ENCODE measurements at places on chromosomes 5 and 9.

- DNase-seq: no peak
Measured at GRCh38 chr9:306907-307306, 92.2 kb downstream of the DOCK8 start.

DNA sequence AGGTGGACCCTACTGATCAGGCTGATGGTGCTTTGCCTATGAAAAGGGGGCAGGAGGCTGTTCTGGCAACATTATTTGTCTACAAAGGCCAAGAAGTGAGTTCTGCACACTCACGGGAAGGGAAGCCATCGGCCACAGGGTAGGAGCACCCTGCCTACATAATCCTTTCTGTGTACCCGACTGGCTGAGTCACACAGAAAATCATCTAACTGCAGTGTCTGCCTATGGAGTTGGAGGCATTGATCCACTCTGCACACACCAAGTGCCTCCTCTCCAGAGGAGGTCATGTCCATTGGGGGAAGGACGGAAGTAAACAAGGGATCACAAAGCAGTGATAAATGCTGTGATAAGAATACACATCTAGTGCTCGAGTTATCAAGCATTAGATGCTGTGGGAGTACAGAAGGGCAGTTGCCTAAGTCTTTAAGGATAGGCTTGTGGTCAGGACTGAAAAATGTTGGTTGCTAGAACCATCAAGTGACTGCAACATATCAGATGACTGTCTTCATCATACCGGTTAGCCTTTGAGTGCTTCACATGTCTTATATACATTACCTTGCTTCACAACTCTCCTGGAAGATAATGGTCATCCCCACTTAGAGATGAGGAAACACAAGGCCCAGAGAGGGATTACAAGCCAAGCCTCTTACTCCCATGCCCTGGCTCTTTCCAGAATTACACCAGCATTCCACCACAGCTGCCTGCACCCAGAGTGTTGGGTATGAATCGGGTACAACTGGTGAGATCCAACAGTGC is 1.3 kb upstream of the SLC2A8 start:
- DNase-seq: no peak

GRCh38 chr9:1917396-1917935 is 97.7 kb upstream of the SMARCA2 start:
- DNase-seq: no peak

- DNase-seq: no peak
Measured at GRCh38 chr5:42689391-42689790, 67.2 kb upstream of the CCDC152 start.

DNA sequence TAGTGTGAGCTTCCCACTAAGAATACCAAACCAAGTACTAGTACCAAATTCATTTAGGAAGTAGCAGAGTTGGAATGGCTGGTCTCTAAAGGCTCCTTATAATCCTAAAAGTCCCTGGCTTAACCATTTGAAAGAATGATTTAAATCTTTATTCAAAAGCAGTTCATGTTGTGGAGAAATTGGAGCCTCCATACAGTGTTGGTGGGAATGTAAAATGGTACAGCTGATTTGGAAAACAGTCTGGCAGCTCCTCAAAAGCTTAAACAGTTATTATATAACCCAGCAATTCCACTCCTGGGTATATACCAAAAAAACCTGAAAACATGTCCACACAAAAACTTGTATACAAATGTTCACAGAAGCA is 2.9 kb downstream of the PLIN2 start:
- DNase-seq: no peak

DNA sequence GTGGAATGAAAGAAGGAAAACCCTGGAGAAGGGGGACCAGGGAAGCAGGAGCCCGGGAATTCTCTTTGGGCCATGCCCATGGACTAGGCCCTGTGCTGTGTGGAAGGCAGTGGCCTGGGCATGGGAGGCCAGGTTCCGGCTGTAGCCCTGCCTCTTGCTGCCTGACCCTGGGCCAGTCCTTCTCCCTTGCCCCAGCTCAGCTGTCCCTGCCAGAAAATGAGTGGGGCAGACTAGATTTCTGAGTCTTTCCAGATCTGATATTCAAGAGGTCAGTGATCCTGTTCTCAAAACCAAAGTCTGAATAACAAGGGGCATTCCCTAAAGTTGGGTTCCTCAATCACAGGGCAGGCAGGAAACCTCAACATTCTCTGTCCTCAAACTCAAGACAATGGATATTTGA is 24.8 kb upstream of the CORO2A start:
- no peak for DNase-seq

- no peak for DNase-seq
Measured at GRCh38 chr5:73957397-73958001, 331.5 kb downstream of the ARHGEF28 start.

DNA sequence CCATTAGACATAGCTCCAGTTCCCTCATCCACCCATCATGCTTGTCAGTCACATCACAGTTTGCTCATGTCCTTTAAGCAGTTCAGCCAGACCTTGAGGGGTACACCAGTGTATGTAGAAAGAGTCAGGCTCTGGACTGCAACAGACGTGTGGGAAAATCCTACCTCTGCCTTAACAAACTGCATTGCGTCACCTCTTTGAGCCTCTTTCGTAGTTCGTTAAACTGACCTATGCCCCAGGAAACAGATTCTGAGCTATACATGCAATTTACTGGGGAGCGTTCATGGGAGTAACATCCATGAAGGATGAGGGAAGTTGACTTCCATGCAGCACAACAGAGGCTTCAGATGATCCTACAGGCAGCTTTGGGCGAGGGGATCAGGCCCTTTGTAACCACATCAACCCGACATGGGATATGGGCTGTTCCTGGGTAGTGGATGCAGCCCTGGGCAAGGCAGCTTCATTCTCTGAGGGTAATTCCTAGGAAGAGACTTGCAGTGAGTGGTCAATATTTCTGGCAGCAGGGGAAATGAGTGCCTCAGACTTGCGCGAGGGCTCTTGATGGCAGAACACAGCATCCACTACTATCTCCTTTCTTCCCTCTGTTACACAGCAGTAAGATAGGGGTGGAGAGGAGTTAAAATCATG is 4.3 kb downstream of the SPINK4 start:
- no peak for DNase-seq

DNA sequence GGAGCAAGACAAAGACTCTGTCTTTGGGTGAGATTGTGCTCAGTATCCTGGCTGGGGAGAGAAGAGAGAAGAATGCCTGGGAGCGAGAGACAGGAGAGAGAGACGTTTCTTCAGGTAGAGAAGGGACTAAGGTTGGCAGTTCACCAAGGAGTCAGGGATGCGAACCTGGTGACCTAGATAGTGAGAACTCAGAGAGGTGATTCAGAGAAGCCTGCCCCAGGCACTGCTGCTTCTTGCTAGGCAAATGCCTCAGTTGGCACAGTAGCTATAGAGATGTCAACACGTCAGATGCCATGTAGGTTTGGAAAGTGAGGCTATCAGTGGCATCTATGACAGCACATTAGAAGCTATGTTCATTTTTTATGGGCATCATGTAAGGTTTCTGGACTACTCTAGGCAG is 231.6 kb upstream of the VLDLR start:
- DNase-seq: no peak

- no peak for DNase-seq
Measured at GRCh38 chr9:120761006-120761405, 32.2 kb downstream of the FBXW2 start.

DNA sequence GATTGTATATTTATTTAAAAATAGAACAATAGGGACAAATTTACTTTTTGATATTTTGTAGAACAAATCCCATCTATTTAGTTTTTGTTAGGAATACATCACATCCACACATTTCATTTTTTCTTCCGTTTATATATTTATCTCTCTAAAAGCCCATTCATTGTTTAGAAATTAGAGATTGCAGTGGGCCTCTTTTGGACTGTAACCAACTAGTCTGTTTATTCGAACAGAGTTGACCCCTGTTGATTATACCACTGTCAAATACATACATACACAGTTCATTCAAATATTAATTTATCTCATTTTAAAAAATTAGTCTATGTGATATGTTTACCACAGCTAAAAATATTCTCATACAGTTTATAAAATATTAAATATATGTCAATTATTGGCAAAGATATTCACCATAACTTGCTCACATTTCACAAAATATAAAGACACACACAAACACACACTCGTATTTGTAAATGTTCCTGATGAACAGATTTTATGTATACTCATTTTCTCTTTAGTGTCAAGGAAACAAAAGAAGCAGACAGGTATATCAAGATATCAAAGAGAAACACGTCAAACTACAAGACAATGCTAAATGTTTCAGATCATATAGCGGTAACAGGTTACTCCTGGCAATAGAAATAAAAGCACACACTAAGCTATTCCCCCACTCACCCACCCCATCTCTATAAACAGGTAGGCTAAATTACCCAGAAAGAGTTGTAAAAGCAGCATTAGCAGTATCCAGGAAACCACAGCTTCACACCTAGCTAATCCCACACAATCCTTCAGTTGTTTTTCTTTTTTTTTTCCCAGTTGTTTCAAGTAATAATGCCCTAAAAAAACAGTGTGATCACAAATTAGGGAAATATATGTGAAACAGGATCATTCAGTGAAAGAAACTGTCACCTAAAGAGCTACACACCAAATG is 283.9 kb downstream of the ADAMTS6 start:
- DNase-seq: no peak
